ENCODE measurements at places on chromosomes 3 and 15.

DNA sequence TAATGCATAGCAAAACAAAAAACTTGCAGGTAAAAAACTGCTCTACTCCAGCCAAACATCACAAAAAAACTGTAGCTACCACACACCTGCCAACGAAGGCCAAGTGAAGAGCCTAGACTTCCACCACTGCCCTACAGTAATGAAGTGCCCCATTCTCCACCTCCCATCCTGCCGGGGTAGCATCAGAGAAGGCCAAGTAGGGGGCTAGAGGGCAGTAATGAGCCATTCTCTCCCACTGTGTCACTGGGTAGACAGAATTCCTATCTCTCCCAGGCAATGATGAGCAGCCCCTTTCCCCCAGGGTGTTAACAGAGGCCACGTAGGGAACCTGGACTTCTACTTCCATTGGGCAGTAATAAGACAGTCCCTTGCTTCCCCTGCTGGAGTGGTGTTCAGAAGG lies 9.5 kb downstream of the SEC22C start:
- H3K27ac ChIP-seq = no peak overlapping the region
- peaks cover 28% of the 10 kb centered on the region for H3K36me3 ChIP-seq
- no peaks in the 10 kb centered on the region for H3K27me3 ChIP-seq
- no peak overlapping the region for H3K4me3 ChIP-seq

DNA sequence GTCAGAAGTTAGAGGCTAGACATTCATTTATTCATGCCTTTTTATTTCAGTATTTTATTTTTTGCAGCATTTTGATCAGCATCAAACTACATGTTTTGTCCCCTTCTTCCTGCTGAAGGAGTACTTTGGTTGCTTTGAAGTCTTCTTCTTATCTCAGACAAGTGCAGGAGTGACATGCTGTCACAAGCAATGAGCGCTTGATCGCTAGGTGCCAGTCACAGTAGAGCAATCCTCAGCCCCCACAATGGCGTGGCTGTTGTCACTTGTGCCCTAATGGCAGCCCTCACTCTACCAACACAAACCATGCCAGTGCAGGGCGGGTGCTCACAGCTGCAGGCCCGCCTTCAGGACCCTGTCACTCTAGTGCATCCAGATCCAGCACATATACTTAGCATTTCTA lies 184.6 kb upstream of the FEZF2 start:
- H3K27ac ChIP-seq = no peak overlapping the region
- H3K4me1 ChIP-seq = no peaks in the 10 kb centered on the region
- no peak for DNase-seq
- H3K4me3 ChIP-seq = no peak overlapping the region
- peaks cover 2% of the 10 kb centered on the region for H3K36me3 ChIP-seq

- no peak for DNase-seq
- H3K27ac ChIP-seq = no peak overlapping the region
- no peaks in the 10 kb centered on the region for H3K4me1 ChIP-seq
These were observed 20.9 kb downstream of the ST3GAL6 start for GRCh38 chr3:98784042-98784441.

DNA sequence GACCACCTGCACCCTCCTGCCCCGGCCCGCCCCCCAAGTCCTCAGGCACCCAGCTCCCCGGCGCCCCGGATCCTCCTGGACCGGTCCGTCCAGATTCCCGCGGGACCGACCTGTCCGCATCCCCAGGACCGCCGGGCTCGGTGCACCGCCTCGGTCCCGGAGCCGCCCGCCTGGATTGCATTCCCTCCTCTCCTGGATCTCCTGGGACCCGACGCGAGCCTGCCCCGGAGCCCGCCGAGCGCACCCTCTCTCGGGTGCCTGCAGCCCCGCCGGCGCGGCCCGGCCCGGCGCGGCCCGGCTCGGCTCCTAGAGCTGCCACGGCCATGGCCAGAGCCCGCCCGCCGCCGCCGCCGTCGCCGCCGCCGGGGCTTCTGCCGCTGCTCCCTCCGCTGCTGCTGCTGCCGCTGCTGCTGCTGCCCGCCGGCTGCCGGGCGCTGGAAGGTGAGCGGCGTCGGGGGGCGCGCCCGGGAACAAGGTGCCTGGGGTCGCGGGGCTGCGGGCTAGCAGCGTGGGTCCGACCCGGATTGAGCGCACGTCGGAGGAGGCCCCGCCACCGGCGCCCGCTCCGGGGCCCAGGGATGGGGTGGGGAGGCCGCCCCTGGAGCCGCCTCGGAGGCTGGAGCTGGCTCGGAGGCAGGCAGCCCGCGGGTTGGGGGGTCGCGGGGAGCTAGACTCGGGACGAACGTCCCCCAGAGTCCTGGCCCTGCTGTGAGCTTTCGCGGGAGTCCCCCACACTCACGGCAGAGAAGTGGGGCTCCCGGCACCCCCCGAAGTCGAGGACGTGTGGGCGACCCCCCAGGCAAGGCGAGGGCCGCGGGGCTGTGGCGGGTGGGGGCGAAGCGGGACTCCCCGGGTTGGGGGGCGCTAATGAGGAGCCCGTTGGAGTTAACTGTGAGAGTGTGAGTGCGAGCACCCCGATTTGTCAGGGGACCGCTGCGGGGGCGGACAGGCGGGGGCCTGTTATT lies 610 bp downstream of the EPHB3 start:
- H3K36me3 ChIP-seq = no peaks in the 10 kb centered on the region
- H3K27ac ChIP-seq = no peak overlapping the region
- peaks cover 84% of the 10 kb centered on the region for H3K27me3 ChIP-seq
- DNase-seq = no peak

DNA sequence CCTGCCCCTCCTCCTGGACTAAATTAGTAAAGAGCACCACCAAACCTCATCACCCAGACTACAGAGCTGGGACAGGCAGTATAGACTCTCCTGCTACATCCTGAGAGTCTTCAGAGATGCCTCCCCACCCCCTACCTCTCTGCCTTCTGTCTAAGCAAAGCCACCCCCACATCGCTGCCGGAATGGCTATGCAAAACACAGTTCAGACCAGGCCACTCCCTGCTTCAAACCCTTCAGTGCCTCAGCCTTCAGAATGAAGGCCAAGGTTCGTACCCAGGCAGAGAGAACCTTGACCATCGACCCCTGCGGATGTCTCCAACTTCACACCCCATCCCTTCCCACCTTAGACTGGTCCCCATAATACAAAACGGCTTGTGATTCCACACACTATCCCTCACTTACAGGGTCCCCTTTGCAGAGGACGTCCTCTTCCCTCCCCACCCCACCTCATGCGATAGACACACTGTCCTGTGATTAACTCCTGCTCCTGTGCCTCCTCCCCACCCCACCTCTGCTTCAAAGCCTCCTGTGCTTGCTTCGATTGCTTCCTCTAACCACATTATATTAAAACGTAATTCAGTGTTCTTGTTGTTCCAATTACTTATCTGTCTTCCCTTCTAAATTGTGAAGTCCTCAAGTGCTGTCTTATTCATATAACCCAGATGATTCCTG lies 175.3 kb downstream of the UACA start:
- no peak overlapping the region for H3K4me3 ChIP-seq
- H3K4me1 ChIP-seq = peaks cover 22% of the 10 kb centered on the region
- DNase-seq = no peak
- no peaks in the 10 kb centered on the region for H3K36me3 ChIP-seq

DNA sequence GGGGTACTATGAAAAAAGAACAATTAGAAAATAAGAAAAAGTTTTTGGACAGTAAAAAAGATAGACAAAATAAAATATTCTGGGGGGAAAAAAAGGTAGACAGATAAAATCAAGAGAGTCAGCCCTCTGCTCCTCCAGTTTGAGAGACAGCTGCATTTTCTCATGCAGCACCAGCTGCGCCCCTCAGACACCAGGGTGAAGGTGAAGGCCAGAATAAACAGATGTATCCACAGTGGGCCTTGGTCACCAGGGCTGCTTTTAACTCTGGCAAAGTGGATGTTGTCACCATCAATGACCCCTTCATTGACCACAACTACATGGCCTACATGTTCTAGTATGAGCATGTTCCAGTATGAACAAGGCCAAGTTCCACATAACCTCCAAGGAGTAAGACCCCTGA lies 13.9 kb upstream of the RNF7 start:
- DNase-seq = no peak
- peaks cover 19% of the 10 kb centered on the region for H3K27me3 ChIP-seq
- H3K4me1 ChIP-seq = no peaks in the 10 kb centered on the region
- no peaks in the 10 kb centered on the region for H3K36me3 ChIP-seq

DNA sequence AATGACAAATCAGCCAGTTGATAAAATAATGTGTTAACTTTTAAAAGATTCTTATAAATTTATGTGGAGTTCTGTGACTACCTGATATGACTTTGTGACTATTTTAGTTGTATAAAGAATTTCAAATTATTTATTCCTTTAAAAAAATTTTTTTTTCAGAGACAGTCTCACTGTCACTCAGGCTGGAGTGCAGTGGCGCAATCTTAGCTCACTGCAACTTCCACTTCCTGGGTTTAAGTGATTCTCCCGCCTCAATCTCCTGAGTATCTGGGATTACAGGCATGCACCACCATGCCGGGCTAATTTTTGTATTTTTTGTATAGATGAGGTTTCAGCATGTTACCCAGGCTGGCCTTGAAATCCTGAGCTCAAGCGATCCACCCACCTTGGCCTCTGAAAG lies 48.5 kb downstream of the MBNL1 start:
- H3K27me3 ChIP-seq = no peaks in the 10 kb centered on the region
- no peak overlapping the region for H3K4me3 ChIP-seq
- DNase-seq = no peak
- peaks cover 68% of the 10 kb centered on the region for H3K4me1 ChIP-seq

All from central memory CD8-positive, alpha-beta T cell (primary cell).